ENCODE measurements at places on chromosomes 6 and 20.
A peak's percentile ranks its signal among the peaks of the same experiment; 100 is the strongest.

- DNase-seq = no peak
Measured at GRCh38 chr20:58452667-58453255, 62.4 kb downstream of the APCDD1L start.

GRCh38 chr20:39767352-39767751 lies 805.2 kb downstream of the DHX35 start:
- no peak for DNase-seq

- DNase-seq = no peak
Measured at GRCh38 chr6:111747829-111748228, 125.4 kb downstream of the FYN start.

DNA sequence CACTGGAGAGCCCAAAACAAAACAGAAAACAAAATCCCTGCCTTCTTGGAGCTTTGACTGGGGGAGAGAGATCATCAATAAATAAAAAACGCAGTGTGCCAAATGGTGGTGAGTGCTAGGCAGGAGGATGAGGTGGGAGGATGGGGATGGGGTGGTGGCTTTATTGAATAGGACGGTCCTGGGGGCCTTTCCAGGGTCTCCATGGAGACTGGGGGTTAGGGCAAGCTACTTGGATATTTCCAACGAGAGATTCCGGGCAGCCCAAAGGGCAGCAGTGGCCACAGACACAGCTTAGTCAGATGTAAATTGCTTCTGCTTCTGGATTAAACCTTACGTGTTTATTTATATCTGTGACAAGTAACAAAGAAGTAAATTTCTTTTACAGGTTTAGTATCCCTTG lies 700.1 kb downstream of the QKI start:
- DNase-seq = no peak

- no peak for DNase-seq
Measured at GRCh38 chr6:70874181-70874913, 82.5 kb downstream of the B3GAT2 start.

- no peak for DNase-seq
Measured at GRCh38 chr20:9744551-9744950, 94.3 kb downstream of the PAK5 start.

DNA sequence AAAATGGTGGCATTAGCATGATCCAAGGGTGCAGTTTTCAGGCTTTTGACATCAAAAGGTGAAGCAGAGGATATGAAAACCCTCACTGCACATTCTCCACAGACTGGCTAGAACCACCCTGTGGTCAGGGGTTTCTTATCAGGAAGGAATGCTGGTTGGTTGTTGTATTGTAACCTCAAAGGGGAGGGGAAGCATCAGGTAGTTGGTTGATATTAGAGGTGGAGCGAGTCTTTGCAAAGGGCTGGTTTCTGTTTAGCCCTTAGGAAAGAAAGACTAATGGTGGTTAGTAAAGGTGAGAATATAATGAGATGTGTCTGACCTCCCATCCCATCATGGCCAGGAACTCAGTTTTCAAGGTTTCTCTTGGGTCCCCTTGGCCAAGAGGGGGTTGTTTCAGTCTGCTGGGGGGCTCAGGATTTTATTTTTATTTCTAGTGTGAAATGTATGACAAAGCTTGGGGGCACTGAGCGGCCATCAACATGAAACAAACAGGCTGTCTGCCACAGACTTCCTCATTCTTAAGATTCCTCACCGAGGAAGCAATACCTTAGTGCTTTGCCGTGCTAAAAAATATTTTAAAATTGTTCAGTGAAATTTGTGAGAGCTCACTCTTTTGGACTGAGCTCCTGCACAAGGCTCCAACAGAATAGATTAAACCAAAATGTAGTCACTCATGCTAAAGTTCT lies 47.5 kb upstream of the PROKR2 start:
- no peak for DNase-seq

DNA sequence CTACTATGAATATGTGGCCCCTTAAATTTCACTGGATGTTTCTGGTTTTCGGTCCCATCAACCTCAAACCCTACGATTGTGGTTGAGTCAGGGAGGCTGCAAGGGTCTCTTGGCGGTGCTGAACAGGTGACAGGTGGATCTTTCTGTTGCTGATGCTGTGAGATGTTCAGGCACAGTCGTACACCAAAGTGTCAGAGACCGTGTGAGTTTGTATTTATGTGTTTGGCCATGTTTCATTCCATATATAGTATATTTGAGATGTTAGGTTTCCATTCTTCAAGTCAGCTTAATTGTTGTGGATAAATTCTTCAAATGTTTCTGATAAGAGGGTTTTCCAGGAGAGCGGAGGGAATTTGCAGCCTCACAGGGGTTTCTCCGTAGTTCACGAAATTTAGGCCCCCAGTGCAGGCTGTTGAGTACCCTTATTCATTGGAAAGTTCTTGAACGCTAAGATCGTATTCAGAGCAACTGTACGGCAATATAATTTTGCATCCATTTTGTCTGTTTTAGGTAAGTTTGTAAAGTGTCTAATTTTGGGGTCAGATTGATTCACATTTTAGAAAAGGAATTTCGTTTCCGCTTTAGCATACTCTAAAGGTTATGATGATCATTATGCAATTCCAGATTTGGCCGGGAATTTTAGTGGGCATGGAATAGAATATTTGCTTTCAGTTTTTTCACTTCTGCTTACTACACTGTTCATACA lies 1.2 kb downstream of the TAB2 start:
- no peak for DNase-seq

DNA sequence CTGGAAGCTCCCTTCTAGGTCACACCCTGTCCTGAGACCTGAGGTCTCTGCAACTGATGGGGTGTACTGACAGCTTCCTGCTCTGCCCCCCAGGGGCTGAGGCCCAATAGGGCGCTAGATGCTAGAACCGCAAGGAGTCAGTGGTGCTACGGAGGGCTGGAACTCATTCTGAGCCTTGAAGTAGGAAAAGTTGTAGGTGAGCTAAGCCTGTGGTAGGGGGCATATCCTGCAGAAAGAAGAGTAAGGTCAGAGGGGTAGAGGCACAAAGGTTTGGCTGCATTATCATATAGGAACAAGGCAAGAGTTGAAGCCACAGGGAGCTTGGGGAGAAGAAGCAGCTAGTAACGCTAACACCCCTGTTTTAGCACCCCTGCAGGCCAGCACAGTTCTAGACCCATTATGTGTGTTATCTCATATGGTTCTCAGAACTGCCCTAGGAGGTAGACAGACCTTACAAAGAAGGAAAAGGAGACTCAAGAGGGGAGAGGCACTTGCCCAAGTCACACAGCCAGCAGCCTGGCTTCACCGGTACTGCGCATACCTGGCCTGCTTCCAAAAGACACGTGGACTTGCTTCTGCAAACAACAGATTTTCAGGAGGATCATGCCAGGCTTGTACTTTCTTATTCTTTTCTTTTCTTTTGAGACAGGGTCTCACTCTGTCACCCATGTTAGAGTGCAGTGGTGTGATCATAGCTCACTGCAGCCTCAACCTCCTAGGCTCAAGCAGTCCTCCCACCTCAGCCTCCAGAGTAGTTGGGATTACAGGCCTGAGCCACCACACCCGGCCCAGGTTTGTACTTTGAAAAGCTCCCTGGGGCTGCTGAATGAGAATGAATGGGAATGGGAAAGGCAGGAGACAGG lies 156.1 kb downstream of the MRPL14 start:
- DNase-seq = no peak

DNA sequence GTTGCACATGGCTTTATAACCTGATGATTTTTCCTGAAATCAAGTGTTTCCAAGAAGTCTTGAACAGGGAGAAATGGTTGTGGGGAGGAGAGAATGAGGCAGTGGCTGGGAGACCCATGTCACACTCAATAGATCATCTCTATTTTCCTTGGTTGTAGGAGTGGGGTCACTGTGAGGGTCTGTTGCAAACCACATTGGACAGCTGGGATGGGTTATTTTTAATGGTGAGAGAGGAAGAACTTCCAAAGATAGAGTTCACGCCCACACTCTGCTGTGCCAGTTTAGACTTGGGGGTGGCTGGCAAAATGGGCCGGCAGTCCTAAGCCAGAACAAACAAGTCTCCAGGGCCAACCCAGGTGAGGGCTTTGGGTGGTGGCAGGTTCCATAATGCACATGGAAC lies 276.4 kb upstream of the PRND start:
- no peak for DNase-seq

DNA sequence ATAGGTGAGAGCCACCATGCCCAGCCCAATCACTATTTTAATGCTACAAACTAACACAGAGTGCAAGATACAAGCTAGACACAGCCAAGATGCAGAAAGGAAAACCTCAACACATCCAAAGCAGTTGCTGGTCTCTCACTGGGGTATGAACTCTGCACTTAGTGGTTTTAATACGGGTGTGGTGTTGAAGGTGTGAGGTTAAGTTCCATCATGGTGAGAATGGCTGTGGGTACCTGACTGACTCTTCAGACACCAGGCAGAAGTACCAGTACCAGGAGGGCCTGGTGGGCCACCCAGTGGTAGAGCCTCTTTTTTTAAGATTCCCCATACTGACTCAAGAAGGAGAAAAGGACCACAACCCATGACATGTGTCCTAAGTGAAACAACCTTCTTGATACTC lies 13.0 kb downstream of the GNAS-AS1 start:
- no peak for DNase-seq

DNA sequence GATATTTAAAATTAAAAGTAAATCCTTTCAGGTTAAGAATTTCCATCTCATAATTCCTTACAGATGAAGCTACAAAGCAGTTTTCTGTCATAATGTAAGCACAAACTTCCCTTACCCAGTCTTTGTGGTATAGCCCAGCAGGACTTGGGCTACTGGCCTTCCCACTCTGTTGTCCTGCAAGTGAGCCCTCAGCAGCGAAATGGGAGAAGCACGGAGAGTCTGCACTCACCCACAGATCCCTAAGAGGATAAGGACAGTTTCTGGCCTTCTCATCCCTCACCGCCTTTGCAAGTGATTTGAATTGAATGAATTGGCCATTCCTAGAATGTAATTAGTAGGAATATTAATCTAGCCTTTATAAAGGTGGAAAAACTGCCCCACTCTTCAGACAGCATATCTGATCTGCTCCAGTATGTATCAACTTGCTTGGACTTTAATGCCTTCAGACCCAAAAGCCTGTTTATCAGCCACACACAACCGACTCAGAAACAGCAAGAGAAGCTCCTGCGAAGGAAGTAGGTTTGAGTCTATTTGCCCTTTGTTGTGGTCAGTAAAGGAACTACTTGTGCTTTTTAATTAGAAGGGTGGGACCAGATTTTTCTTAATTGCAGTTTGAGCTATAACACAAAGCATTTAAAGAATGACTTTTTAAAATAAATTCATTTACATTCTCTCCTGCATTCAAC lies 29.9 kb upstream of the PRDM1 start:
- no peak for DNase-seq

- peak; percentile 35 for DNase-seq
Measured at GRCh38 chr6:33430991-33431879, 11.4 kb downstream of the SYNGAP1 start.

DNA sequence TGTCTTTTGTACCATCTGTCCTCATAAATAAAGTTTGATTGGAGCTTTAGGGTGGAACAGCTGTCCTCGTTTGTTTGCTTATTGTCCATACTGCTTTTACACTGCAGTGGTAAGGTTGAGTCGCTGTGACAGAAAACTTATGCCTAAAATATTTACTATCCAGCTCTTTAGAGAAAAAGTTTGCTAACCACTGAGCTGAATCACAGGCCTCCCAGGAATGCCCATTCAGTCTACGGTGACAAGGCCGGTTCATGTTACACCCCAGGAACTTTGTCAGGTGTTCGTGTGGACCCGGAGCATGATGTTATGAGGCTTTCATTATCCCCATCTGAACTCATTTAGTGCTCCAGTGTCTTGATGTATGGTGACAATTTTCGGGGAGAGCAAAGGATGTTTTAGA lies 401.1 kb downstream of the SAMD5 start:
- DNase-seq = no peak

DNA sequence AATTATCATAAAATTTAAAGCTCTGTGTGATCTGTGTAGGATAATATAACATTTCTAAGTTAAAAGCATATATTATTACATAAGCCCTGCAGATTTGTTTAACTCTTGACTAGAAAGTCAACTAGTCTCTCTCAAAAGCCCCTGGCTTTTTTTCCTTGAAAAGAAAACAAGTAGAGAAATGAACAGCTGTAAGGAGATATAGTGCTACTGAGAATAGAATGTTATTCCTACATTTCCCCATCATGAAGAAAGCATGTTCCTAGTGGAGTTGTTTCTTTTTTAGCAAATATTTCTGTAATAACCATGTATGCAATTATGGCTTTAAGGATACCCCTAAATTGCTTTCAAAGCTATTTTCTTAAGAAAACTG lies 37.6 kb downstream of the SHLD1 start:
- DNase-seq = no peak

GRCh38 chr6:150684714-150685459 lies 85.2 kb downstream of the PLEKHG1 start:
- DNase-seq = no peak

- DNase-seq = no peak
Measured at GRCh38 chr6:1908784-1909183, 299.1 kb downstream of the FOXC1 start.

DNA sequence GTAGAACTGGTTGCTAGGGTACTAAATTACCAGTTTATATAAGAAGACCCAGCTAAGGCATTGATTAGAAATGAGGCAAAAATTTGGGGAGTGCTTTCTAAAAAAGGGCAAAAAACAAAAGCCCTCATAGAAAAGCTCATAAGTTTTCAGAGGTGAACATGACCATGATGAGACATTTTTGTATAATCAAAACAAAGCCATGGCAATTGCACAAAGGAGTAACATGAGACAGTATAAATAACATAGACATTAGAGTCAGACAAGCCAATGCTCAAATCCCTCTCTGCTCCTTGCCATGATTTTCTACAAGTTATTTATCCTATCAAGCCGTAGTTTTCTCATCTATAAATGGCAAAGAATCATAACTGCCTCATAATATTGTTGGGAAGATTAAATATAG lies 112.2 kb upstream of the ADTRP start:
- DNase-seq = no peak

- DNase-seq = no peak
Measured at GRCh38 chr6:125346201-125346925, 44.6 kb upstream of the HDDC2 start.

GRCh38 chr6:157764178-157765068 lies 58.6 kb upstream of the SNX9 start:
- DNase-seq = no peak

GRCh38 chr6:49570474-49571079 lies 20.1 kb downstream of the C6orf141 start:
- DNase-seq = no peak

DNA sequence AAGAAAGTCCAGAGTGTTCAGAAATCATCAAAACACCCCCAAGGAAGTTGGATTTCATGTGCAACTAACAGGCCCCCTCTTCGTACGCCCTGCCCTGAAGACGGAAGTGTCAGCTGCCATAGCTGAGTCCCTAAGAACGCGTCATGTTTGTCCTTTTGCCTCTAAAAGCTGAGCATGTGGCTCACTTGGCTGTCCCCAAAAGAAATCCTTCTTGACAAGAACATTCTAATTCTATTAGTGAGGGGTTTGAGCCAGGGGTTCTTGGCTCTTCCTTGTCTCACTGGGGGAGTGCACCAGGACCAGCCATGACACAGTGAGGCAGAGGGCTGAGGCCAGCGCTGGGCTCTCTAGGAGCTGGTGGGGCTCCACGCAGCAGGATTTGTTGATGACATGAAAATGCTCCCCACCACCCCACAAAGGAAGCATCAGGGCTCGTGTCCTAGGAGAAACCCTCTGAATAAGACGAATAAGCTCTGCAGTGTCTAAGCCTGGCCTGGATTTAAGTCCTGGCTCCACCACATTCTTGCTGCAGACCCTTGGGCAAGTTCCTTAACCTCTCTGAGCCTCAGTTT lies 20.0 kb upstream of the SPO11 start:
- DNase-seq = no peak

Measured in NCI-H187 (cell line).